Stimulated activated CD8-positive, alpha-beta memory T cell treated with anti-CD3 and anti-CD28 coated beads, Interleukin-12 subunit alpha, Interleukin-12 subunit beta, amount 100 ng/mL, for 4 hours (primary cell): ENCODE measurements at places on chromosomes 4 and X.

DNA sequence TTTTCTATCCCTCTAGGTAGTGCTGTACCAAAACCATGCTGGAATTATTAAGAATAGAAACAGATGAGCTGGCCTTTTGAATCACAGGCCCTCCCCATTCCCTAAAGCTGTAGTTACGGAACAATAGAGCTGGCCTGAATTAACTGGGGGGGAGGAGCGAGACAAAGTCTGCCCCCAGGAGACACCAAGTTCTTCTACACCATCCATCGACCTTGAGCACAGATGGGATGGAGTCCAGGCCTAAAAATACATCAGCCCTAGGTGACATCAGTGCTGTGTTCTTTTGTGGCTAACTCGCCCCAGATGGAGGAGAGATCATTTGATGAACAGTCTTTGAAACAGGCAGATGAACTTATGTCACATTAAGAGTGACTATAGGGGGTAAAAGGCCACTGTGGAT, 49.6 kb downstream of the LHFPL1 start:
- DNase-seq = no peak

DNA sequence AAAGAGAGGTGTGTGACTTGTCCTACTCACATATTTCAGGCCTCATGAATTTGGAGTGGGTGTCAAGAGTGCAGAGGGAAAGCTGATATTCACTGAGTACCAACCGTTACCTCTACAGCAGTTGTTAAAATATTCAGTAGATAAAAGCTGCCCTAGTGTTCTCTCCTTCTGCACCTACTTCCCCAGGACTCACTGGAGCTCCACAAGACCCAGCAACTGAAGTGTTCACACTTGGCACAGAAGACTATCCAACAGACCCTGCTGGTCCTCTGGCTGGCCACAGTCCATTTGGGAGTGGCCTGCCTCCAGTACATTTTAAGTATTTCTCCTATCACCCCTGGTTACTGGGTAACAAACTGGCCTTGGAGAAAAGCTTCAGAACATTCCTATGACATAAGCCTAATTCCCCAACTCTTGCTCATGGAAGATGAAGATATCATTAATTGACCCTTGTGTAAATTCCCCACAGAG, 70.8 kb downstream of the PPARGC1A start:
- no peak for DNase-seq

DNA sequence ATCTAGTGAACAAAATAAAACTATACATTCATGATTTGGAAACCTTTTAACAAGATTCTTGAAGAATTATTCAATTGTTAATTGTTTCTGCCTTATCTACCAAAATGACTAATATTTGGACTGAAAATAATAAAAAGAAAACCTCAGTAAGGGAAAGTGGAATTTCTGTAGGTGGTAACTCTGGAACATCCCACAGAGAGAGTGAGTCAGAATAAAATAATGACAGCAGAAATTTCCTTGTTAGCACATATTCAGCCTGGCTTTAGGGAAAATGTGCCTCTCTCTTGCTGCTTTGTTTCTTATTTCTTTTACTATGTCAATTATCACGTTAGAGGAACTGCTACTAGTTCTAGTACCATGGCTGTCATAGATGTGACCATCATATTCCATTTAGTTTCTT, 421.5 kb upstream of the GNPDA2 start:
- no peak for DNase-seq

- DNase-seq = no peak
These were observed 7.9 kb upstream of the NALF2 start for GRCh38 chrX:69496183-69496582.

GRCh38 chrX:9378980-9379696, 85.7 kb upstream of the TBL1X start:
- DNase-seq = no peak

GRCh38 chr4:138865765-138866164, 149.8 kb upstream of the NOCT start:
- no peak for DNase-seq
